ENCODE measurements at places on chromosomes 12 and 14.

GRCh38 chr12:11347810-11348209 is 37.6 kb upstream of the PRB4 start:
- DNase-seq = no peak

- no peak for DNase-seq
Measured at GRCh38 chr14:34835312-34835711, 39.8 kb downstream of the BAZ1A start.

DNA sequence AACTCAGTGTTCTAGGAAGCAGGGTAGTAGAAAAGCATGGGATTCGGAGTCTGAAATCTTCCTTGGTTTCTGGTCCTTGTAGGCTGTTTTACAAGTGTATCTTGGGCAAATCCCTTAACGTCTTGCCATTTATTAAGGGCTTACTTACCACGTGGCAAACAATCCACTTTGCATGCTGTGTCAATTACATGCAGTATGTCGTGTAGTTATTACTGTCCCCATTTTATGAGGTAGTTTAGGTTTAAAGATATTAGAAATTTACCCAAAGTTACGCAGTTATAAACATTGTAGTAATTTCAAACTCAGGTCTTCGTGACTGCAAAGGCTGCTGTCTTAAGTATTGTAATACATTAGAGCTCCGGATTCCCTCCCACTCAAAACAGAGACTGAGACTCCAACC is 1.5 kb upstream of the NOVA1 start:
- DNase-seq = no peak

DNA sequence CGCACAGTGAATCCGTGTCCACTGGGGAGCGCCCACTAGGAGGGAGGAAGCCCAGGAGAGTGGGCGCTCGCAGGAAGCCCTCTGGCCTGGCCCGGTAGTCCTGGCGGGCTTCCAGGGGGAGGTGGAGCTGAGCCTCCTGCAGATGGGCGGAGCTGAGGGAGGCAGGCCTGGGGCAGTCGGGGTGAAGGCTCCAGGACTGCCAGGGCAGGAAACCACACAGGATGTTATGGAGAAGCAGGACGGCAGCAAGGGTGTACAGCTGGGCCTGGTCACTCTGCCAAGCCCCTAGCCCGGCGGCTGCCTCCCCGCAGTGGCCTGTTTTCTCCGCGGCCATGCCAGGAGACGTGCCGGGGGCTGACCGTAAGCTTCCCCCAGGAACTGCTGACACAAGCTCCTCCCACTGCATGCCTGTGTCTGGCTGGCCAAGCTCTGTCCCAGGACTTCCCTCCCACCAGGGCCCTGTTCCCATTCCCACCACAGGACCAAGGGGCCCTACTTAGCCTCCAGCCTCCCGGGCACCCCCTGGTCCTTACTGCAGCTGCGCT is 143.4 kb upstream of the C14orf180 start:
- peak; percentile 5 for DNase-seq

DNA sequence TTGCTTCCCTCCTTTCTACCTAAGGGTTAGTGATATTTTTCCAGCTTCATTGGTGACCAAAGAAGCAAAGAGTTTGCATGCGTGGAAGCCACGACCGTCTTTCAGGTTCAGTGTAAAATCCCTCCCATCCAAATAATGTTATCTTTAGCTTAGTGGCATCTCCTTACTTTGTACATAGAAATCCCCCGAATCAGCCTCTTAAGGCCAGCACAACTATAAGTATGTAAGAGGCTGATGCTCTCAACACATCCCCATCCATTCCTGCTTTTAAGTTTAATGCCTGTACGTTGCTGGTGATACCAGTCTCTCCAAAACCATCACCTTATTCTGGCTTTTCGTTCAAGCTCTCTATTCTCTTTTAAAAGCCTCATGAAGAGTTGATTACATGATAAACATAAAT is 14.6 kb downstream of the CDKN1B start:
- no peak for DNase-seq

DNA sequence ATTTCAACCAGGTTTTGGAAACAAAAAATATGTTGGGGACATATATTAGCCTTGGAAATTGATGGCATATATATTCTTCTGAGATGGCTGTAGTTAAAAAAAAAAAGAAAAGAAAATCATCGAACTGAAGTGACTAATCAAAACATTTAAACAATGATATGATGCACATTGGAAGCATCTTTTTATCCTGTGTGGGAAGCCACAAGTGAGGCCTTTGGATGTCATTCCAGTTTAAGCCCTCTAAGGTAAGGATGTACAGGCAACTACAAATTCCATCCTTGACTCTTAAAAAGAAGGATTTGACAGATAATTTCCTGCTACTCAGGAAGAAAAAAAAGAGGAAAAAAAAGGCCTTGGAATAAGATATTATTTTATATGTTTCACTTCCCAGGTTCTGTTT is 9.6 kb upstream of the PTPRB start:
- no peak for DNase-seq

DNA sequence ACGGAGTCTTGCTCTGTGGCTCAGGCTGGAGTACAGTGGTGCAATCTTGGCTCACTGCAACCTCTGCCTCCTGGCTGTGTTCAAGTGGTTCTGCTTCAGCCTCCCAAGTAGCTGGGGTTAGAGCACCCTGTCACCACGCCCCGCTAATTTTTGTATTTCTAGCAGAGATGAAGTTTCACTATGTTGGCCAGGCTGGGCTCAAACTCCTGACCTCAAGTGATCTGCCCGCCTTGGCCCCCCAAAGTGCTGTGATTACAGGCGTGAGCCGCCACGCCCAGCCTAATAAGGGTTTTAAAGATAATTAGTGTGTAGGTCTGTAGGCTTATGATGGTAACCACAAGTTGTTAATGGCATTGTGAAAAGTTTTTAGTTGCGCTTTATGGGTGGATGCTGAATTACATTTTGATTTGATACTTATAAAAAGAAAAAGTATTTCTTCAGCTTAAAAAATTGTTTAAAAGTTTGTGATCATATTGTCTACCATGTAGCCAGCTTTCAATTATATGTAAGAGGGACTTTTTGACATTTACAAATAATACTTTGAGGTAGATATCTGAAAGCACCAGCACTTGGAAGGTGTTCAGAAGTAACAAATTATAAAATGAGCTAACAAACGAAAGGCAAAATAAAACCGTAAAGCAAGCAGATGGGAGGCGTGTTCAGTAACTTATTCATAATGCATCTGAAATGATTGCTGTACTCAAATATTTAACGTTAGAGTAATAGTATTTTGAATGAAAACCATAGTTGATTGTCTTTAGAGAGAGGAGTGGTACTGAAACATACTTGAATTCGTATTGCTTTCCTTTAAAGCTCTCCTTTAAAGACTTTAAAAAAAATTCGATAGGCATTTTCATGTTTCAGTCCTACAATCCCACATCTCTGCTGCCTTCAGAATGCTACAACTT is 37.1 kb downstream of the MDM2 start:
- no peak for DNase-seq

DNA sequence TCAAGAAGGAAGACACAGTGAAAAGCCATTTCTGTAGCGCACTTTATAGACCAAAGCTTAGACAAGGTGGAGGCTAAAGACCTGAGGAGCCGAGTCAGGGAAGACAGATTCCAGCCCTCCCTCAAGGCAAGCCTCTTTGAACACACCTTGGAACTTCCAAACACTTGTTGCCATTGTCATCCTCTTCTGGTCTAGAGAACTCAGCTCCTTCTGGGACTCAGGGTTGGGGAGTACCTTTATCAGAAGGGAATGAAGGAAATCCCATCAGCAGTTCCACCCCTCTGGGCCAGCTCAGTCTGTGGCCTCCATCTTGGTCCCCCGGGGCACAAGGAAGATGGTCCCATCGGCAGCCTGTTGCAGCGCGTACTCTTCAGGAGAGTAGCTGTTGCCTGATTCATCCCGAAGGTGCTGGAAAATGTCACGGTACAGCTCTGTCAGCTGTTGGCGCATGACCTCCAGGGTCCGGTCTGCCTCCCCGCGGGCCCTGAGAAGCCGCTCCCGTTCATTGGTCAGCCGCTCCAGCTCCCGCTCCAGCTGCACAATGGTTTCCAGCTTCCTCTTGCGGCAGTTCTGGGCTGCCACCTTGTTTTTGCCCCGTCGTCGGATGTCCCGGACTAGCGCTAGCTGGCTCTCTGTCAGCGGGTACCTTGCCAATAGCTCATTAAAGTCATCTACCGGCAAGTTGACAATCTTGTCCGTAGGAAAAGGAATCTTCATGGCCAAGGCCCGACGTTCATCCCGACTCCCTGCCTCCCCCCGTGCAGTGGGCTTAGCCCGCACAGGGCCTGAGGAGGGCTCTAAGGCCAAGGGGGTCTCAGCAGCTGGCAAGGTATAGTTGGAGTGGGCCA is 8.5 kb downstream of the NFE2 start:
- DNase-seq = no peak

- no peak for DNase-seq
Measured at GRCh38 chr12:49707812-49708147, 575 bp upstream of the FMNL3 start.

- no peak for DNase-seq
Measured at GRCh38 chr12:93090731-93091172, 161.7 kb upstream of the EEA1 start.

- DNase-seq = no peak
Measured at GRCh38 chr12:6057700-6058099, 66.8 kb downstream of the VWF start.

- DNase-seq = no peak
Measured at GRCh38 chr14:47585447-47585846, 90.0 kb downstream of the MDGA2 start.

DNA sequence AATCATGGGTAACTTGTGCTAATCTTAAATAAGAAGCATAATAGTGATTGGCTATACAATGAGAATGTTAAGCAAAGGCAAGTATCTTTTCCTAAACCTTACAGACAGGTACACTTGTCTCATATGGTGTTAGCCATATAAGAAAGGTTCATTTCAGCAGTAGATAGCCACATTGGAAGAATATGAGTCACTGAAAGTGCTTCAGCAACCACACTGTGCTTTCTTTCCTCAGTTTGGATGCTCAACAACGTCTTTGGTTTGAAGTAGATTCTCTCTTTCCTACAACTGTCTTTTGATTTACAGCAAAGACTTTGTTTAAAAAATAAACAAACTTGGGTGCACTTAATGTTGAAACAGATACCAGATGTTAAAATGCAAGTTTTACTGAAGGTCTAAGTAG is 8.9 kb downstream of the DDHD1 start:
- DNase-seq = no peak

- DNase-seq = no peak
Measured at GRCh38 chr14:91875525-91876286, 8.4 kb upstream of the TC2N start.

GRCh38 chr14:68857516-68858070 is 64.7 kb upstream of the ZFP36L1 start:
- DNase-seq = no peak

- DNase-seq = no peak
Measured at GRCh38 chr12:104453133-104453532, 3.6 kb upstream of the CHST11 start.

DNA sequence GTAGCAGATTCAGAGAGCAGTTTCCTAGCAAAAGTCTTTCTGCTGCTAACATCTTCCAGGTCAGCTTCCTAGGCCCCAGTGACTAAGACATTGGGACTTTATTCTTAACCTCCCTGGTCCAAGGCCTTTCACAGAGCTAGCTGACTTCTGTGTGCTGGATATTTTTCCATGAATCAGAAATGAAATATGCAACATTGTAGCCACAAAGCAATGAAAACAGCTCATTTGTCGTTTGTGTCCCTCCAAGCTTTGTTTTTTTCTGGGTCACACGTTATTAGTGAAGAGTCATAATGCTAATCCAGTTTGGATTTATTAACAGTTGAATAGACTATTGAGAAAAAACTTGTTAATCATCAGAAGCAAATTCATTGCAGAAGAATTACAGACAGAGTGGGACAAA is 82.4 kb downstream of the ARF6 start:
- no peak for DNase-seq

- DNase-seq = no peak
Measured at GRCh38 chr12:19431407-19432308, 7.6 kb upstream of the AEBP2 start.

DNA sequence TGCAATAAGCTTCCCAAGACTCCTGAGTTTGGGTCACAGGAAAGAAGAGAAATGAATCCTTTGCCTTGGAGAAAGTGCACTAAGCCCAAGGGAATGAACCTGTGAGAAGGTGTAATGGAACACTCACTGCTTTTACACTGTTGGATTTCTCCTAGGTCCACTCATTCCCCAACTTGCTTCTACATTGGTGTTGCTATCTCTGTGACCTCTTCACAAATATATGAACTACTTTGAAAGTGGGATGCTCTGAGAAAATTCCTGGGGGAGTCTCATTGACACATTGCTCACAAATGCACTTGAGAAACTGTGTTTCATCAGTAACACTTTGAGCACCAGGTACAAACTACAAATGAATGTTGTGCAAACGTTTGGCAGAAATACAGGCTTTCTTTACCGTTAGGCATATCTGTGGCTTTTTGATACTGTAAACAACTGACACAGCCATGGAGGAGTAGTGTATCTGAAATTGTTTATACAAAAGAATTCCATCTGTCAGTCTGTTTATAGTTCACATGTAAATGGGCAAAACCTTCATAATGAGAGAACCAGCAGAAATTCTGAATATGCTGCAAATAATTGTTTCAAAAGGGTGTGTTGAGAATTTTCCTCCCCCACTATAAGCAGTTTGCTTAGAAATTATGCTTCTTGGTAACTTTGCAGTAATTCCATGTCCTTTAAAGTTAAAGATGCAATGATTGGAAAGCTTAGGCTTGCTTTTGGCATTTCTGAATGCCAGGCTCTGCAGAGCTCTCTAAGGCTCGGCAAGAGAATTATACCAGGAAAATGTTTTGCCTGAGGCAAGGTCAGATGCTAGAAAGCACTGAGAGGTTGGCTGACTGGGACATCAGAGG is 348.5 kb upstream of the DDHD1 start:
- no peak for DNase-seq

- no peak for DNase-seq
Measured at GRCh38 chr12:55253281-55253680, 8.9 kb downstream of the OR6C74 start.

- DNase-seq = no peak
Measured at GRCh38 chr14:89588016-89588415, 171.0 kb upstream of the FOXN3 start.

GRCh38 chr14:80567905-80568536 is 356.7 kb upstream of the DIO2 start:
- DNase-seq = no peak

Data from inflammatory macrophage treated with lipopolysaccharide for 1 hour (primary cell).